Pancreas (tissue), 10 donors: ENCODE measurements at places on chromosomes 6 and 20. TPM values are rescaled to one million over a fixed set of nuclear protein-coding genes. Genes with fewer than 3 reads are reported as not detected.

DNA sequence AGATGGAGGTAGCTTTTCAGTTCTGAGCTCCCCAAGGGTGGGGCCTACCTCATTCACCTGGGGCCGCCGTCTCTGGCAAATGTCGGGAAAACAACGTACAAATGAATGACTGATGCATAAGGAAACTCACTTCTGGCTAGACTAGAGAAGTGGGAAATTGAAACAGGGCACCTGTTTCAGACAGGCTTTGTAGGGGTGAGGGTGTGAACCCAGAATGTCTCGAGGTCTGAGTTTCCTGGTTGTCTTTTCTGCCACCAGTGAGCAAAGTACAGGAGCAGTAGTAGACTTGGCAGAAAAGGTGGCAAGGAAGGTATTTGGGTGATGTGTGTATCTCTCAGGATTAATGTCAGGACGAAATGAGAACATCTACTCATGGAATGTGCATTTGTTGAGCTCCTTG lies 308.5 kb downstream of the CLIC5 start:
- no peaks in the 10 kb centered on the region for H3K27me3 ChIP-seq
- no peak overlapping the region for H3K27ac ChIP-seq
- no peak overlapping the region for H3K4me3 ChIP-seq
- no peaks in the 10 kb centered on the region for H3K36me3 ChIP-seq
- DNase-seq = no peak
- no peaks in the 10 kb centered on the region for H3K4me1 ChIP-seq

GRCh38 chr6:125910527-125910926 lies 46.0 kb upstream of the HINT3 start:
- no peak overlapping the region for H3K27ac ChIP-seq
- H3K4me3 ChIP-seq = no peak overlapping the region
- H3K27me3 ChIP-seq = no peaks in the 10 kb centered on the region
- no peaks in the 10 kb centered on the region for H3K4me1 ChIP-seq
- H3K36me3 ChIP-seq = no peaks in the 10 kb centered on the region

DNA sequence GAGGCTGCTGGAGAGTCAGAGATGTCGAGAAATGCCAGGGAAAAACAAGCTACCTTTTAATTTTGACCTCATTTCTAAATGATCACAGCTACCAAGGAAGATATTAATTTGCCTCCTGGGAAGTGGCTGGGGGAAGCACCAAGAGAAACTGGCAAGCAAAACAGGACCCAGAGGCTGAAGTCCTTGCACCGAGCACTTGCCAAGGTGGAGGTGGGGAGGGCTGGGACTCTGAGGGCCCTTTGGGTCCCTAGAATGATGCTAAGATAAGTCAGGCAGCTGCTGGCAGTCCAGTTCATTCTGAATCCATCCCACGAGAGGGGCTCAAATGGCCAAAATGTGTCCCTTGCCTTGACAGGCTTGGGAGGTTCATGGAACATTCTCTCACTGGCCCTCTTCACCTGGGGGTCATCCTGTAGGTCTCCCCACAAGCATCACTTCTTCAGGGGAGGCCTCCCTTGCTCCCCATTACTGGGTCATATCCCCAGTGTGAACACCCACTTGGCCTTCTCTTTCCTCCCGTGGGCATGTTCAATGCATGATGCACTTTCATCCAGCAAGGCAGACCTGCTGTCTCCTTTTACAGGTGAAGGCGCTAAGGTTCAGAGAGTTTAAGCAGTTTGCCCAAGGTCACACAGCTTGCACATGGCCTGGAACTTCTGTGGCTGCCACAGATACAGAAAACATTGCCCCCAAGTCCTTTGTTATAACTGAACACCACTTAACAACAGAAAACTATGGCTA lies 39.1 kb upstream of the BLCAP start:
- no peak overlapping the region for H3K27ac ChIP-seq
- H3K27me3 ChIP-seq = no peaks in the 10 kb centered on the region
- no peaks in the 10 kb centered on the region for H3K4me1 ChIP-seq
- DNase-seq = no peak

DNA sequence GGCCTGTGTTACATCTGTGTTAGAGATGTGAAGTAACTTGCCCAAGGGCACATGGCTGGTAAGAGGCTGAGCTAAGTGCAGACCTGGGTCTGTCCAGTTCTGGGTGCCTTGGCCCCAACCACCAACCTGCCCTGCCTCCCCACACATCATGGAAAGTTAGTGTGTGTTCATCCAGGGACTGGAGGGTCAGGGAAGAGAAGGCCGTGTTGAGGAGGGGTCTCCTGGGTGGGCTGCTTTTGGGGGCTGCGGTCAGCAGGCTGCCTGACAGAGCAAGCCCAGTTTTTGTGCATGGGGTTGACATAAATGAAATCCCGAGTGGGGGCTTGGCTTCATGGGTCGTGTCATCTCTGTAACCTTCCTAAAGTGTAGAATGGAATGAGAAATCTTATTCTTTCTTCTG lies 10.9 kb downstream of the PYGB start:
- no peaks in the 10 kb centered on the region for H3K27me3 ChIP-seq
- H3K4me1 ChIP-seq = no peaks in the 10 kb centered on the region
- H3K27ac ChIP-seq = no peak overlapping the region
- H3K4me3 ChIP-seq = no peak overlapping the region

GRCh38 chr20:37941992-37942391 lies 39.1 kb downstream of the VSTM2L start:
- H3K4me1 ChIP-seq = no peaks in the 10 kb centered on the region
- no peaks in the 10 kb centered on the region for H3K27me3 ChIP-seq
- H3K27ac ChIP-seq = no peak overlapping the region
- H3K4me3 ChIP-seq = no peak overlapping the region
- DNase-seq = no peak

DNA sequence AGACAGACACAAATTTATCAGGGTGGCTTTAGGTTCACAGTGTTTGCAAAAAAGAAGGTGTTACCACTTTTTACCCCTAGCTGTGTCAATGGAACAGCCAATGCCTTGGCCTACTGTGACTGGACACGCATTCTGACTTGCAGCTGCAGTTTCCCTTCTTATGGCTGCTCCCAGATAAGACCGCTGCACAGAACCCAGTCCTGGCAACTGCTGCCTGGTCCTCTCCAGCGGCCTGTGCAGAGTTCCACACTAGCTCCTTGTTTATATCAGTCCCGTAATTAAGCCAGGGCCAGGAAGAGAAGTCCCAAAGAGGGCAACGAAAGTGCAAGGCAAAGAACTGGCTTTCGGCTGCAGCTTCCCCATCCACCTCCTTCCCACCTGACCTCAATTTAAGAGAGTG lies 283.0 kb downstream of the FOXC1 start:
- H3K4me1 ChIP-seq = no peaks in the 10 kb centered on the region
- no peak overlapping the region for H3K27ac ChIP-seq
- H3K36me3 ChIP-seq = no peaks in the 10 kb centered on the region
- H3K4me3 ChIP-seq = no peak overlapping the region
- no peak for DNase-seq

The ANGPT4 gene
- not detected for total RNA-seq
